ENCODE measurements at places on chromosomes 2 and 18.

DNA sequence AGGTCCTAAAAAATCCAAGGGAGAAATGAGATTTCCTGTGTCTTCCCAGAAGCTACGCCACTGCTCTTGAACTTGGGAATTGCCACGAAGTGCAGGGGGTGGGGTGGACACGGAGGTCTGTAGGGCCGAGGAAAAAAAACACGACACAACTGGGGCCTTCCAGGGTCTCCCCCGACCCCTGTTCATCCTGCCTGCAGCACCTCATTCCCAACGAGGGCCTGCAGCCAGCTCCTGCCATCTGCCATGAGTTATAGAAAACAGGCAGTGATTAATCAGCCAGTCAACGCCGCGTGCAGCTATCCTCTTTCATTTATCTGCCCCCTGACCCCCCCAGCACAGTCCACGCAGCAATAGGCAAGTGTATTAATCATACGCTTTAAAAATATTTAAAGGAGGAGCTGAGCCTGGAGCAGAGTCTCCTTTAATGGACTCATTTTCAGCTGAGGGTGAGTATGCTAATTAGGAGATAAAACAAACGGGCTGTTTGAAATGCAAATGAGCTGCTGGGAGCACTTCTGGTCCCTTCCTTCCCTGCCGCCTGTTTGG is 209.9 kb downstream of the TFCP2L1 start:
- DNase-seq, result peak; percentile 77

GRCh38 chr2:78553866-78554647 is 471.4 kb upstream of the REG3G start:
- no peak for DNase-seq

DNA sequence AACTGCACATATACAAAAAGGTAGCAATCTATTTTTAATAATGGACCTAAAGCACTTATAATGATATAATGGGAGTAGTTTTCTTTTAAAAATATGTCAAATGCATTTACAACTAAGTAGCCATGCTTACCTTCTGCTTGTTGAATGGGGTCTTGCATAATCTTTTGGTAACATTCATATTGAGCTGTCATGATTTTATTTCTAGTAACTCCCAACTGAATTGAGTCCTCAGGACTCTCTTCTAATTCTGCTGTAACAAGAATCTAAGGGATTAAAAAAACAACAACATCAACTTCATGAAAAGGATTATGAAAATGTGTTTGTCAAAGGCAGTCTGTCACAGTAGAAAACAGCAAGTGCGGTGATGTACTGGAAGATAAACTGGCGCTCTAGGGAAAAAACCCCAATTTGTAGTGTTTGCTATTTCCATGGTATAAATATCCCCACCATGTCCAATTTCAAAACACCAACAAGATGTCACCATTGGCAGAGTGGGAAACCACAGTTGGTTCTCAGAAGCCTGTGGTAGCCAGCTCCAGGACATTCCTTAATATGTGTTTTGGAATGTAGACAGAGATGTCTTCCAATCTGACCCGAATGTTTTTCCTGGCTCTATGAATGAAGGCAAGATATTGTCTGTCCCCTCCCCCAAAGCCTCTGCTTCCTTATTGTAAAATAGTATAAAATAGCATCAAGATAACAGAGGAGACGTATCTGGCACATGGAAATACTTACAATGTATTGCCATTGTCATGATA is 64.8 kb downstream of the CALCRL start:
- no peak for DNase-seq

DNA sequence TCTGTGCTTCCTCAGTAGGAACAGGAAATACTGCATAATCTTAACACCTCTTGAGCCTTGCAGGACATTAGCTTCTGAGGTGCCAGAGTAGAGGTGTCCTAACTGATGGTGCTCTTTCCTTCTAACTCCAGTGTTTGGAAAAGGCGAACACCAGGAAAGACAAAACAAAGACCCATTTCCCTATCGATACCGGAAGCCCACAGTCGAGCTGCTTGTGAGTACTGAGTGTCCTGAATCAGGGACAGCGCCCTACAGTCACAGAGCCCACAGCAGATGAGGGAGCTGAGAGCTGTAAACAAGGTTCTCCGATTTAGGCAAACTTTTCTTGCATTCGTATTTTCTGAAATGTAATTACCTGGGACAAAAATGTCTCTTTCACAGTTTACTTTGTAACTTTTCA is 50.7 kb downstream of the SLC14A2 start:
- DNase-seq, result no peak

DNA sequence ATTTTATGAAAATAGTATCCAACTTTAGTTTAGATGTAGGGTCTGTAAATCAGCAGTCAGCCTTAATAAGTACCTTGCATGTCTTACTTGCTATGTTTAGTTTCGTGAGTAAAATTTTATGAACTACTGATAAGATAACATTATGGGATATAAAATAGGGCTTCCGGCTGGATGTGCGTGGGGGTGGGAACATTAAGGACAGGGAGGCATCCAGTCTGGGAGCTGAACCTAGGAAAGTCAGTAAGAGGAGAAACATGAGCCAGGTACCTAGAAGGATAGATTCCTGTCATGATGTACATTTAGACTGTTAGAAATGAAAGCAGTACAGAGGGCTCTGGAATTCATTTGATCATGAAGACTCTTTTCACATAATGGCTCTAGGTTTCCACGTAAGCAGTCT is 12.7 kb upstream of the KCNJ13 start:
- no peak for DNase-seq

- DNase-seq, result no peak
Measured at GRCh38 chr2:158060835-158061435, 40.7 kb upstream of the UPP2 start.

DNA sequence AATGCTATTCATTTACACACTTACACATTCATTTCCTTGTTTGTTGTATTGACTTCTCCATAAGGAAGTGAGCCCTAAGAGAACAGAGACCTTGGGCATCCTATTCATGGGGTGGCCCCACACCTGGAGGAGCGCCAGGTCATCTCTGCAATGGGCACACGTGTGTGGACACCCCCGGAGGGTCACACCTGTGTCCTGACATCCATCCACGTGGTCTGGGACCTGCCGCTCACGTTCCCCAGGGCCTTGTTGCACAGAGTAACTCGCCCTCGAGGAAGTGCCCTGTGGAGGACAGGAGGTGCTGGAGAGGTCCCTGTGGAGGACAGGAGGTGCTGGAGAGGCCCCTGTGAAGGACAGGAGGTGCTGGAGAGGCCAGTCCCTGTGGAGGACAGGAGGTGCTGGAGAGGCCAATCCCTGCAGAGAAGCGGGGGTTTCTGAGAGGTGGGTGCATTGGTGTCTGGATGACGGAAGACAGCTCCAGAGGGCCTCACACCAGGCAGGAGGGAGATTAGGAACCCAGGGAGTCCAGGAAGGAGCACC is 73.2 kb upstream of the GPC1 start:
- DNase-seq, result no peak

GRCh38 chr2:157822993-157823392 is 53.1 kb downstream of the ACVR1 start:
- no peak for DNase-seq

- DNase-seq, result no peak
Measured at GRCh38 chr18:9735238-9735637, 27.1 kb downstream of the RAB31 start.

GRCh38 chr18:35106845-35107148 is 65.6 kb downstream of the MAPRE2 start:
- DNase-seq, result no peak

- DNase-seq, result no peak
Measured at GRCh38 chr2:241615041-241615440, 21.9 kb downstream of the THAP4 start.

DNA sequence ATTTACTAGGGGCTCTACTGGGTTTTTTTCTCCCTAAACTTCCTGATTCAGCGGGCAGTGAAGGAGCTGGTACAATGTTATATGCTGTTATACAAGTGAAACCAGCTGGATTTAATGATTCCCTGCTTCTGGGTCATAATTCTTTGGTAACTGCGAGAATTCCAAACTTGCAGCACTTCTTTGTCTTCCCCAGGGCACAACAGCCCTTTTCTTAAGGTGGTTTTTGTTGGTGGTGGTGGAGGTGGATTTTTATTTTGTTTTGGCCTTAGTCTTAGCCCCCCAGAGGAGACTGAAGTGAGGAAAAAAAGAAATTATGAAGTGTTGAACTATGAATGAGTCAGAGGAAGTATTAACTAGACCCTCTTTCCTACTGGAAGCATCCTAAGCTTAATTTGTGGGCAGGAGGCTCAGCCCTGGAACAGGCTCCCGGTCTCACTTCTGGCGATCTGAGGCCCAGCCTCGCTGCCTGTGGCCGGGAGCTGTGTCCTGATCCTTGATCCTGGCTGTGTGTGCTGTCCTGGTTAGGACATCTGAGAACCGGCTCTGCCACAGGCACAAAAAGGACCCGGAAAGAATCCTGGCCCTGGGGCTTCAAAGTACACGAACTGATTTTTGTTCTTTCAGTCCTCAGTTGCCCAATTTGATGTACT is 141.9 kb downstream of the LYPD6B start:
- no peak for DNase-seq

All from AG04449 (cell line).